Chondrocyte (in vitro differentiated cells): ENCODE measurements at places on chromosomes 1 and 21. TPM values are rescaled to one million over a fixed set of nuclear protein-coding genes. Genes with fewer than 3 reads are reported as not detected.

GRCh38 chr1:1326075-1326605 is 1.5 kb downstream of the CPTP start:
- DNase-seq = no peak
- no peaks in the 10 kb centered on the region for H3K27me3 ChIP-seq
- H3K4me1 ChIP-seq = peaks cover 38% of the 10 kb centered on the region
- peak overlapping the region; percentile 44 for H3K4me3 ChIP-seq
- no peak overlapping the region for H3K27ac ChIP-seq
- H3K36me3 ChIP-seq = no peaks in the 10 kb centered on the region

GRCh38 chr1:64129701-64130100 is 73.7 kb upstream of the UBE2U start:
- peaks cover 6% of the 10 kb centered on the region for H3K36me3 ChIP-seq
- H3K27me3 ChIP-seq = no peaks in the 10 kb centered on the region
- peaks cover 74% of the 10 kb centered on the region for H3K4me1 ChIP-seq
- H3K4me3 ChIP-seq = no peak overlapping the region
- DNase-seq = no peak

- peak overlapping the region; percentile 67 for H3K4me3 ChIP-seq
- peaks cover 13% of the 10 kb centered on the region for H3K36me3 ChIP-seq
- H3K27me3 ChIP-seq = peaks cover 4% of the 10 kb centered on the region
- DNase-seq = no peak
These were observed 7.2 kb upstream of the OPTC start for GRCh38 chr1:203486618-203487370.

The IL12RB2 gene
- total RNA-seq = not detected in 3 replicates

The OPRD1 gene
- 0.10 to 0.22 TPM (median 0.15 TPM) in 3 replicates for total RNA-seq

The AMY1A gene
- total RNA-seq = not detected in 3 replicates
